ENCODE measurements at places on chromosomes 13 and 19.

- DNase-seq, result no peak
These were observed 369.4 kb downstream of the OLFM4 start for GRCh38 chr13:53398051-53398450.

- DNase-seq, result no peak
These were observed 62.9 kb downstream of the GGACT start for GRCh38 chr13:100525453-100526317.

- no peak for DNase-seq
These were observed 3.2 kb downstream of the LSM4 start for GRCh38 chr19:18319591-18320135.

DNA sequence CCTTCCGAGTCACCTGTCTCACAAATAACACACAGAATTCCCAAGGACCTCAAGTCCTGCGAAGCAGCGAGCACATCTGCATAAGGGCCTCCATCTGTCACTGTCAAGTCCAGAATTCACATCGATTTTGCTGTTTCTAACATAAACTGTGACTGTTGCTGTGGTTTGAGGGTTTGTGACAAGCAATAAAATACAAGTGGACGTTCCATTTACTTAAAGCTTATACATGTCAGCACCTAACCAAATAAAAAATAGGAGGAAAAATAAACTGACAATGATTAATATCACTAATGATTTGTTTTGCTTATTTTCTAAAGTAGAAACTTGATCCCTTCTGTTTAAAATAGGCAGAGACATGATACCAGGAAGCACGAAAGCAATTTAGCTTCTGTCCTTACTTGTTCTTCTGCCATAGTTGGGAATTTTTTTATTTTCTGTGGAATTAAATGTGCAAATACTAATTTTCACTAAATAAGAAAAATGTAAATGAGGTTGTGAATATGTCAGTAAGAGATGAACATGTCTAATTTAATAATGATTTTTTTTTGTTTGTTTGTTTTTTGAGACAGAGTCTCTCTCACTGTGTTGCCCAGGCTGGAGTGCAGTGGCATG is 279.1 kb downstream of the FGF9 start:
- DNase-seq, result no peak

- no peak for DNase-seq
These were observed 12.9 kb upstream of the AKT2 start for GRCh38 chr19:40298026-40298425.

GRCh38 chr19:19372656-19373416 is 32.6 kb upstream of the GATAD2A start:
- no peak for DNase-seq

GRCh38 chr13:97975848-97976609 is 22.6 kb downstream of the IPO5 start:
- DNase-seq, result peak; percentile 21

DNA sequence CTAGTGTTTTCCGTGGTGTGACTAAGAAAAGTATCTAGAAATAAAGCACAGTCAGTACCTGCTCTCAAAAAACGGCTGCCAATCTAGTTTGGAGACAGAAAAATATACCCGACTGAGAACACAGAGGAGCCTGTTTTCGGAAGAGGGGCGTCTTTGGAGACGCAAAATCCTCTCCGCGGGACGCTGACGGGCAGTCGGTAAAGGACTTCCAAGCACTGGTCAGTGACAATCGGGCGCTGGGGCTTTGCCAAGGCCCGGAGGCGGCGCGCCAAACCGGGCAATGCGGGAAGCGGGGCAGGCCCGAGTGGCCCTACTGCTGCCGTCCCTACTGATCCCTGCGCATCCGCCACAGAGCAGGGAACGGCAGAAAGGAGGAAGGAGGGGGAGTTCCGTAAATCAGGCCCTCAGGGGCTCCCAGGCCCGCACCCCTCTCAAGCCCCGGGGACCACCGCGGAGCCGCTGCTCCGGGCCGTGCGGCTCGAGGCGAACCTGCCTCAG is 588 bp upstream of the DPY19L3 start:
- DNase-seq, result no peak

DNA sequence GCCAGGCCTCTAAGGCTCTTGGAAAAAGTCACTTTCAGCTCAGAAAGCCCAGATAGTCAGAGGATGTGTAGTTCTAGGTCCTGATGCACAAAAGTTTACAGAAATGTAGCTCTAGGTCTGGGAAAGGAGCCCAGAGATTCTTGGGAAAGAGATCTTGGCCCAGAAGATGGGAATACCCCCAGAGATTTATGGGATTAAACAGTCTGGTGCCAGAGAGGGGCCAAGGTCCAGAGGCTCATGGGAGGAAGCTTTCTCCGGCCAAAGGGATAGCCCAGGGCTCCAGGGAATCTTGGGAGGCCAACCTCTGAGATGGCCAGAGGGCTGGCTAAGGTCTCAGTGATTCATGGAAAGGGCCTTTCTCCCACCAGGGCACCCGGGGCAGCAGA is 15.2 kb downstream of the BCAT2 start:
- no peak for DNase-seq
